ENCODE measurements at places on chromosomes 13 and 19. TPM values are rescaled to one million over a fixed set of nuclear protein-coding genes. Genes with fewer than 3 reads are reported as not detected.

GRCh38 chr19:56321989-56322440 is 7.4 kb upstream of the ZSCAN5A start:
- DNase-seq: no peak
- H3K4me3 ChIP-seq: no peak overlapping the region
- H3K4me1 ChIP-seq: no peaks in the 10 kb centered on the region
- H3K27me3 ChIP-seq: no peaks in the 10 kb centered on the region
- H3K27ac ChIP-seq: no peak overlapping the region

GRCh38 chr13:27704681-27705080 is 83.0 kb downstream of the POLR1D start:
- H3K36me3 ChIP-seq: no peaks in the 10 kb centered on the region
- H3K4me3 ChIP-seq: no peak overlapping the region
- H3K27me3 ChIP-seq: peaks cover 30% of the 10 kb centered on the region
- no peak overlapping the region for H3K27ac ChIP-seq

- H3K4me1 ChIP-seq: no peaks in the 10 kb centered on the region
- H3K36me3 ChIP-seq: no peaks in the 10 kb centered on the region
- no peak overlapping the region for H3K27ac ChIP-seq
- H3K4me3 ChIP-seq: no peak overlapping the region
- DNase-seq: no peak
These were observed 16.9 kb downstream of the NALCN start for GRCh38 chr13:101399365-101399764.

GRCh38 chr13:112603641-112604225 is 15.8 kb upstream of the TUBGCP3 start:
- H3K4me1 ChIP-seq: no peaks in the 10 kb centered on the region
- no peak overlapping the region for H3K4me3 ChIP-seq
- no peak overlapping the region for H3K27ac ChIP-seq
- DNase-seq: no peak
- H3K36me3 ChIP-seq: no peaks in the 10 kb centered on the region

- H3K27me3 ChIP-seq: no peaks in the 10 kb centered on the region
- no peak for DNase-seq
- no peaks in the 10 kb centered on the region for H3K4me1 ChIP-seq
- no peak overlapping the region for H3K4me3 ChIP-seq
These were observed 96.8 kb downstream of the GPR12 start for GRCh38 chr13:26663791-26664190.

The SMARCA4 gene
- total RNA-seq: 319 TPM

Data from A673 (cell line).